H1 (cell line): ENCODE measurements at places on chromosomes 5 and 9.

DNA sequence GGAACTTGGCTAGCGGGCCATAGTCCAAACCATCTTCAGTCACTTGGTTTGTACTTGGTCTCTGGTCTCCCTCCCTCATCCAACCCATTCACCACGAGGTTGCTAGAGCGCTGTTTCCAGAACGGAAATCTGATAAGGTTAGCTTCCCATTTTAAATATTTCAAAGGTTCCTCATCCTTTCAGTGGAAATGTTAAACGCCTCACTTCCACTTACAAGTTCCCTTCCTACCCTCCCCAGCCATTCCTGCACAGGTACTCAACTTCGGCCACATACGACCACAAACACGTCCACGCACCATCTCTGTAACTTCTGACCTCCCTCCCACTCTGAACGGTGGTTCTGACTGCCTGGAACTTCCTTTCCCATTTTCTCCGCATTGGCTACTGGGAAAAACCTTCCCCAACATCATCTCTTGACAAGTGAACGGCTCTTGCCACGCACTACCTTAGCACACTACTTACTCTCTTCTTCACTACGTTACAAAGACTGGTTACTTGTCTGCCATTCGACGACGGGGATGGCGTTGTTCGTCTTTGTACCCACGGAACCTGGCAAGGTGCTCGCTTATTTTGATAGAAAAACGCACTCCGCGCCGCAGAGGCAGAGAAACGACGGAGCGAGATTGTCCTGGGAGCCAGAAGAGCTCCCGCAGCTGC is 629 bp downstream of the CCNH start:
- no peak for DNase-seq

GRCh38 chr9:26462213-26462612 is 430.4 kb downstream of the CAAP1 start:
- DNase-seq: no peak

- no peak for DNase-seq
Observed at GRCh38 chr5:36982146-36982545, 105.6 kb downstream of the NIPBL start.

DNA sequence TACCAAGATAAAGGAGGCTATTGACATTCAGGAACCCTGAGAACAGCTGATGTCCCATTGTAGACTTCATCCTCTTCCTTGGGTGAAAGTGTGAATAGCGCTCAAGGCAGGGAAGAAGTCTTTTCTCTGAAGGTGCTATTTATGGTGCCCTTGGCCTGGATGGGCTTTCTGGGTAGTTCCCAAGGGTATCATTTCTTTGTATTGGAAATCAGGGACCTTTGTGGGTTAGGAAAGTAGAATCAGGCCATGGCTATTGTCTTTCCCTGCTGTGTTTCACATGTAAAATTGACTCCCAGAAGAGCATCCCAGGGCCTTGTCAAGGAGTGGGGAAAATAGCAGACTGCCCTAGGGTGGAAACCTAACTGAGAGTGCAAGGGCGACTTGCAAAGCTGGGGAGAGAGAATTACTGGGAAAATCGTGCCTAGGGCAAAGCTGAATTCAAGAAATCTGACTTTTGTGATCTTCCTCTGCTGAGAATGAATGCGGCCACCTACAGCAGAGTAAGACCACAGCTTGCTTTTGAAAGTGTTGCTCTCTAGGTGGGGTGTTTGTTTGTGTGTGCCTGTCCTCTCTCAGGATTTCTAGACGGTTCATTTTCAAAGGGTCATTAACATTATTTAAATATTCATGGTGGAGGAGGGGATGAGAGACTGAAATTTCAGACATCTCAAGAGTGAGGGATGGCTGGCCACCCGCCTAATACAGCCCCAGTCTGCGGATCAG is 160.6 kb downstream of the C9orf152 start:
- DNase-seq: peak; percentile 66

GRCh38 chr9:9079473-9079872 is 1279.9 kb upstream of the DMAC1 start:
- DNase-seq: no peak

DNA sequence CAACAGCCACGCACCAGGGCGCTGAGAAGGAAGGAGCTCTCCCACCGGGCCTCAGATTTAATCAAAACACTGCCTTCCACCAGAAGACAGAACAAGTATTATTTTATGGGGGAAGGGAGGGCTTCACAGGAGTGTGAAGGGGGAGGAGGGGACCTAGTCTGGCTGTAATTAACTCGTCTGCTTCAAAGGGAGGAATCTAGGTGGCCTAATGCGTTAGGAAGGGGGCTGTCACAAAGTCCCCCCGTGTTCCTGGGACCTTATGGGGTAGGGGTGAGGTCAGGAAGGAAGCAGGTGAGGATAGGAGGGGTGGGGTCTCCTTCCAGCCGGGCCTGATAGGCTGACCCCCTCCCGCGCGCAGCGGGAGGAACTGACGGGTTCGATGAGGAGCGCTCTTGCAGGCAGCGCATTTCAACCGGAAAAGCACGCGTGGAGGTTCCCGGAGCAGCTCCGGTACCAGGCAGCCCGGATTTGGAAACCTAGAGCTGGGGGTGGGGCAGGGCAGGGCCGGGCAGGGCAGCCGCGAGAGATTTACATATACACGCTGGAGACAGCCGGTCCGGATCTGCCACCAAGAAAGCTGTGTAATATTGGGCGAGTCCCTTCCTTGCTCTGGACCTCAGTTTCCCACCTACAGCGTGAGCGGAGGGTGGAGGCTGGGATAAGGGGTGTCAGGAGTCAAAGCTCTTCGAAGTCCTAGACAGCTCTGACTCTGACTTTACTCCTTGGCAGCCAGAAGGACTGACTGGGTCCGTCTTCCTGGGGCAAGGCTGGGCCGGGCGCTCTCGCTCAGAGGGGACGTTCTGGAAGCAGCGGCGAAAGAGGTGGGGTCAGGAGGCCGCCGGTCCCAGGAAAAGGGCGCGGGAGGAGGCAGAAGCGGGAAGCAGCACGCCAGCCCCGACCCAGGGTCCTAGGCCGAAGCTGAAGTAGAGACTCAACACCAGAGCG is 1.8 kb downstream of the SHB start:
- DNase-seq: no peak

DNA sequence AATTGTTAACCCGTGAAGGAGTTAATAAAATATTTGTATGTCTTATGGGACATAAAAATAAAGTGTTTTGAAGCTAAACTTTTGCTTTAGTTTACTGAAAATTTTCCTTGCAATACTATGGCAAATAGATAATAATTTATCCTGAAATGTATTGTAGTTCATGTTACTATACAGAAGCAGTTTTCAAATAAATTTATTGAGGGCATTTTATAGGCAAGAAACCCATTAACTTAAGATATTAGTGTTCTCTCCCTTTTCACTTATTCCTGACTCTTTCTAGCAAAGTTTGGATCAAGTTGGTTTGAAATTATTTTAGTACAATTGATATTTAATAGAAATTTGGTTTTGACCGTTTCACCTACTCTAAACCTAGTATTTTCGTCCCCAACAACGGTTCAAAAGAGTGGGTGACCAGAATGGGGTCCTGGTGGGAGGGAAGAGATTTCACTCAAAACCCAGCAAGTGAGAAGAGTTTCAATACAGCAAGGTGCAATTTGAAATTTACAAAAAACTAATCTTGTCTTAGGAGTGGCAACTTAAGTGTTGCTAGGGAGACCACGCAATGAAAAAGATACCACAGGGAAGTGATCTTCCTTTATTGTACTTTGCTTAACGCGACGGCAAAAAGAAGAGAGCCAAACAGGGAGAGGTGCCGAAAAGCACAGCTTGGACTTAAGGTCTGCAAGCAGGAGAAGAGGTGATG is 28.4 kb downstream of the NR2F1 start:
- no peak for DNase-seq

- DNase-seq: peak; percentile 57
Observed at GRCh38 chr5:66828548-66829357, 232.6 kb downstream of the MAST4 start.

DNA sequence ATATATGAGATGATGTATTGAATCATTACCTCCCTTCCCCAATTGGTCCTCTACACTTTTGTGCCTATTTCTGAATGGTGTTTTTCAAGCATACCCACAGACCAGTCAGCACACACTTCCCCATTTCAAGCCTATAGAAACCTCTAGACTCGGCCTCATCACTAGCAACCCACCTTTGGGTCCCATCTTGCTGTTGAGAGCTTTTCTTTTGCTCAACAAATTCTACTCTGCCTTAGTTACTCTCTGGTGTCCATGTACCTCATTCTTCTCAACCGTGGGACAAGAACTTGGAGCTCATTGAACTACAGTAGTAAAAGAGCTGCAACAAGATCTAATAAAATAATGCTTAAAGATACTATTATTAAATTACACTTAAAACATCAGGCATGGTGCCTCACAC is 49.0 kb upstream of the KDM4C start:
- no peak for DNase-seq

- DNase-seq: no peak
Observed at GRCh38 chr5:93246090-93246855, 334.7 kb downstream of the NR2F1-AS1 start.

- no peak for DNase-seq
Observed at GRCh38 chr5:149798466-149798865, 68.4 kb downstream of the PPARGC1B start.

GRCh38 chr5:56129288-56129687 is 103.8 kb downstream of the ANKRD55 start:
- DNase-seq: no peak

DNA sequence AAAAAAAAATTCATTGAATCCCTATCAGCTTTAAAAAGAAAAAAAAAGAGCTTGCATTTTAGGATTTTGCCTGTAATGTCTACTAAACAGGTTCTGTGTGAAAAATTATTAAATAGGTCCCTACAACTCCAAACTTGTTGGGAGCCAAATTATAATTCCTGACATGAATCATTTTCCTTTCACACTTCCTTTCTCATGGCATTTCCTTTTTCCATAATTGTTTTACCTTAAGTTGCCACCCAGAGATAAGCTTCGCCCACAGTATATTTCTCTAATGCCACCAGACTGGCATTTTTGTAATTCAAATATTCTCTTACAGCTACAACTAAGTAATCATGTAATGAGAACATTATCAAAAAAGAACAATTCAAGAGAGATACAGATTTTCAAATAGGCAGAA is 348.8 kb downstream of the EFNA5 start:
- DNase-seq: no peak

- no peak for DNase-seq
Observed at GRCh38 chr9:79731171-79731890, 159.6 kb downstream of the TLE4 start.

GRCh38 chr5:75847561-75848021 is 130.4 kb upstream of the POC5 start:
- DNase-seq: no peak

DNA sequence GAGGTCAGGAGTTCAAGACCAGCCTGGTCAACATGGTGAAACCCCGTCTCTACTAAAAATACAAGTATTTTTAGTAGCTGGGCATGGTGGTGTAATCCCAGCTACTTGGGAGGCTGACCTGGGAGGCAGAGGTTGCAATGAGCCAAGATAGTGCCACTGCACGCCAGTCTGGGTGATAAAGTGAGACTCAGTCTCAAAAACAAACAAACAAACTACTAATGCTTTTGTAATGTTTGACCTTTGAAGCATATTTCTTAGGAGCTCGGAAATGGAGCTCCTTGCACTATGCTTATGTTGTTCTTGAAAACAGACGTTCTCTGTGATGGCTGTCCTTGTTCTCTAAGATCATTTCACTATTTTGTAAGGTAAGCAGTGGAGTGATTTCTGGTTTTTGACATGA is 6.0 kb downstream of the F2RL2 start:
- DNase-seq: no peak

GRCh38 chr9:81609782-81610739 is 79.3 kb downstream of the TLE1 start:
- no peak for DNase-seq

- DNase-seq: no peak
Observed at GRCh38 chr5:36300191-36300926, 1.3 kb downstream of the RANBP3L start.

DNA sequence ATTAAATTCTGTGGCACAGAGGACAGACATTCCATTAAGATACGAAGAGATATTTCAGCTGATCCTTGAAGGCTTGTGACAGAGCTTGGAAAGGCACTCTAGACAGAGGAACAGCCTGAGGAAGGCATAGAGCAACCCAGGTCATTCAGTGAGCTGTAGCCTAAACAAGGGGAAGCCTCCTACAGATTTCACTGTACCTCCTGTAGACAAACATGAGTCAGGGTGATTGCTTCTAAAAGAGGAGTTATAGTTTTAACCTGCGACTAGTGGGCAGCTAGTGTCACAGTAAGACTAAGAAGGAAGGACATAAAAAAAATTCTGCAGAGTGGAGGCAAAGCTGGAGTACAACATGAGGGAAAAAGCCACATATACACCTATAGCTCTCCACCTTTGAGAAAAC is 43.5 kb upstream of the ANKDD1B start:
- no peak for DNase-seq

GRCh38 chr5:157455057-157455456 is 5.0 kb upstream of the NIPAL4 start:
- no peak for DNase-seq

DNA sequence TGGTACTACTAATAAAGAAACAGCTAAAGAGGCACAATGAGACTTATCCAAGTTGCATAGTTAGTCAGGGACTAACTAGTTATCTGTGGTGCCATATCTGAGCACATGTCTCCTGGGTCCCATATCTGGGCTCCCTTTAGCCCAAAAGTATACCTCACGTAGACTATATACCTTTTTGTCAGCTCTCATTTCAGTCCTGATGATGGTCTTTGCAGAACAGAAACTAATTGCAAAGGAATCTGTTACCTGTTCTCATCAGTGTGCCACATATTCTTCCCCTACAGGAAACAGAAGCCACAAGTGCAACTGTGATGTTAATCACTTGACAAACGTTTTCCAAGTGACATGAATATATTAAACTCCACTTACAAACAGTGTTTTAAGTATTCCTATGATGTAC is 395.2 kb downstream of the KIAA0825 start:
- no peak for DNase-seq

DNA sequence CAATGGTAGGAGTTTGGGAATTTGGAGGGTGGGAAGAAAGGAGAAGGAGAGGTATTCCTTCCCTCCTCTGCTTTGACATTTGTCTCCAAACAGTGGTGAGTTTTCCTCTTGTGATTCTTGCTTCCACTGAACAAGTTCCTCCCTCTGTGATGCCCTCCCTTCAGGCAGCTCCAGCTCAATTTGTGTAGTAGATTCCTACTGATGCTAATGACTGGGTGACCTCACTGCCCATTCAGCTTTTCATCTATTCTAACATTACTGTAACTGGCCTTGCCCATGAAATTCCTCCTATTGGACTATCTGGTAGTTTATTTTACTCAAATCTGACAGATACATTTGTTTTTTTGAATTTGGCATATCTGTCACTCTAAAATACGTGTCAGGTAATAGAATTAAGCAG is 121.4 kb downstream of the NFIB start:
- no peak for DNase-seq

DNA sequence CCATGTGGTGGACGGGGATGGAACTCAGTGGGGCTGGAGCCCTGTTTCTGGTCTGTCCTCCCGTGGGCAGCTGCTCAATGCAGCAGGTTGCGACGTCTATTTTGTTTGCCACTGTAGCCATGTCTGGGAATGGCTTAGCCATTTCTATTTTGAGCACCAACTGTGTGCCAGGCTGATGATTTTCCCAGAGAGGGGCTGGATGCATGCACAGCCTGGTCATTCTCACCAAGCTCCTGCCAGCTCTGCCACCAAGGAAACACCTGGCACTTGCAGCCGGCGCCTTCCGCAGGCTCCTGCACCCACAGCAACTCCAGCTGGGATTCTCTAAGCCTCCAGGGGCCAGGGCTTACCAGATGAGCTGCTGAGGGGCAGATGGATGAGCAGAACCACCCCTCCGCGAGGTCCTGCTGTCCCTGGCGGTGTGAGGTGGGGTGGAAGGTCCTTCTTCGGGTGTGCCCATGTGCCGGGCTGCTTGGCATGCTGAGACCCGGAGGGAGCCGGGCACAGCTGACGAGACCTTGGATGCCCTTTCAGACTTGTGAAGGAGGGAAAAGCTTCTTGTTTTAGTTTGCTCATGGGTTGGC is 151.2 kb downstream of the RXRA start:
- DNase-seq: no peak

GRCh38 chr9:84846906-84847305 is 177.4 kb downstream of the NTRK2 start:
- DNase-seq: no peak
